ENCODE measurements at places on chromosomes 16 and 17.

DNA sequence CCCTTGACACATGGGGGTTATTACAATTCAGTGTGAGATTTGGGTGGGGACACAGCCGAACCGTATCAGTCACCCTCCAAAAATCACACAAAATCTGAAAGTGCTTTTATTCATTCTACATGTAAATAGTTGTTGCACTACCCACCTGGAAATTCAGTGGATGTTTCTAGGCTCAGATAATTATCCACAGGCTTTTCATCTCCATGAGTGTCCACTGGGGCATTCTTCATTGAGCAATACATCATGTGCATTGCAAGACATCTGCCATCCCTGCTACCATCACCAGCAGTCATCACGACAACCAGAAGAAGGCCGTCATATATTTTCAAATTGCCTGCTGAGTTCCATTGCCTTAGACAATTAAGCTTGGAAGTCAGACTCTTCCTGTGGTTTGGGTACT is 330.8 kb downstream of the WWOX start:
- DNase-seq, result no peak

- DNase-seq, result no peak
These were observed 187.9 kb upstream of the CHMP6 start for GRCh38 chr17:80803451-80804428.

- DNase-seq, result no peak
These were observed 145.3 kb downstream of the SPECC1 start for GRCh38 chr17:20154286-20155000.

DNA sequence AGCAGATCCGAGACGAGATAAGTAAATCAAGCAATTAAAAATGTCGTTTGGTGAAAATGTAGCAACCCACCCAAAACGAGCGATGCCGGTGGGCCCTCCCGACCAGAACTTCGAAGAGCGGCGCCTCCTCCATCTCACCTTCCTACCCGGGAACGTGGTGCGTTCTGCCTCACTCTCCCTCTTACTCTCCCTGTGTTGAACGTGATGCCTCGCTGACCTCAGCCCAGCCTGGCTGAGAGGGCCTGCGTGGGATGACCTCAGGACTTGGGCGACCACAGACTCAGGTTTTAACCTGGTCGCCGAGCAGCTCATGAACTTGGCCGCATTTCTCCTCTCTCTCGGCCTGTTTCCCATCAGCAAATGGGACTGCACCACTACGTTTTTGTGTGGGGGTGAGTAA is 69.7 kb upstream of the RPL38 start:
- no peak for DNase-seq

GRCh38 chr16:46822270-46822669 is 8.7 kb downstream of the C16orf87 start:
- DNase-seq, result no peak

DNA sequence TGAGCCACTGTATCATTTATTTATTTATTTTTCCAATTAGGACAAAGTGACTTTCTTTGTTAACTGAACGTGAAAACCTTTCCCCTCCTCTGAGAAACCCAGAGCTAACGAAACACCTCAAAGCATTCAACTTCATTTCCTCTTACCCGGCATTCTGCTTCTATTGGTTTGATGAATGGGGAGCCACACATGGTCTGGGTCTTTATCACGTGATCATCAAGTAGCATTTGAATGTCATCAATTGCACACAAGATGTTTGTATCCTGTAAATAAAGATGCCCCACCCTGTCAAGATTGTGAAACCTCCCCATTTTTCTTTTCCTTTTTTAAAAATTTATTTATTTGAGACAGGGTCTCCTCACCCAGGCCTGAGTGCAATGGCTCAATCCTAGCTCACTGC is 80.1 kb downstream of the DNAH3 start:
- no peak for DNase-seq

- no peak for DNase-seq
These were observed 53.8 kb downstream of the TBX4 start for GRCh38 chr17:61505846-61506627.

- no peak for DNase-seq
These were observed 5.2 kb downstream of the C17orf50 start for GRCh38 chr17:35765756-35766488.

DNA sequence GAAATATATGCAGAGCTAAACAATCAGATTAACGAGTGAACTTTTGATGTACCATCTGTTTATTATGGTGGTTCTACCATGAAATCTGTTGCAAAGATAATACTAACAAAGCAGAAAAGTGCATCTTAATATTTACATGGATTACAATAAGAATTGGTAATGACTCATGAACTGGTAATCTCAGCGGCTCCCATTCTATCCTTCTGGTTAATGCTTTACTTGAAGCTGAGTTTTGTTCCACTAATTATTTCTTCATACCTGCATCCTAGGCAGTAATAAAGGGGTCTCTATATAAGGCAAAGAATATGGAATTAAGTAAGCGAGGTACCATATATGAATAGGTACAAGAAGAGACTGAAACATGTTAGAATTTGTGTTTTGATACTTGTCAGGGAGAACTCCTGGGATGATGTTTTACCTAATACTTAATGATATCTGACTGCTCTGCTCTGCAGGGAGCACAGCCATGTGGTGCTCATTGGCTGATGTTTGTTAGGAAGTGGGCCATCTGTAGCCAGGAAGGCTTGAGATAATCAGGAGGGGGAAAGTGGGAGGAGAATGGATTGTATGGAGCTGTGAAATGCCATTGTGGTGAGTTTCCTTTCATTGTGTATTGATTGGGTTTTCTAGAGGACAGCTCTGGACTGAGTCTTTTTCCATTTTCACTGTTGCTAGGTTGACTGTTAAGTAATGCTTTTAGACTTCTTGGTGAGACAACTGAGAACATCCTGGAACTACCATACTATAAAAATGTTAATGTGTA is 52.6 kb downstream of the MAP2K6 start:
- no peak for DNase-seq

- no peak for DNase-seq
These were observed 32.7 kb downstream of the ADAMTS18 start for GRCh38 chr16:77402118-77402517.

GRCh38 chr17:19386051-19386929 is 700 bp downstream of the MFAP4 start:
- DNase-seq, result no peak

- no peak for DNase-seq
These were observed 35.7 kb downstream of the GNAO1 start for GRCh38 chr16:56226845-56227525.

- DNase-seq, result no peak
These were observed 30.5 kb downstream of the CUEDC1 start for GRCh38 chr17:57924677-57925076.

DNA sequence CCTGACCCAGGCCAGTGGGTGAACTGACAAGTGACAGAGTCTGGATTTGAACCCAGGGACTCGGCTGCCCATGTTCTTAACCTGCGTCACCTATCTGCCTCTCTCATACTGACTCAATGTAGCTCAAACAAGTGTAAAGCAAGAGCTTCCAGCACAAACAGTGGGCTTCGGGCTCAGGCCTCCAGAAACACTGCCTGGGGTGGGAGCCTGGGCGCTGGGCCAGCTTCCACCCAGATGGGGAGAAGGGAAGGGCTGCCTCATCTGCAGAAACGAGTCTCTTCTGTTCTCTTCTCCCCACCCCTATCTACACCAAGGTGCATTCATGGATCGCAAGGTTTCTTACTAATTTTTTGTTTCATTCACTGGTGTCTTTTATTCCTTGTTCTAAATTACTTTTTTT is 1.3 kb downstream of the CDRT4 start:
- DNase-seq, result no peak

GRCh38 chr16:60681043-60681442 is 1355.2 kb downstream of the CDH8 start:
- no peak for DNase-seq

GRCh38 chr17:78206298-78206697 is 7.8 kb upstream of the BIRC5 start:
- no peak for DNase-seq

DNA sequence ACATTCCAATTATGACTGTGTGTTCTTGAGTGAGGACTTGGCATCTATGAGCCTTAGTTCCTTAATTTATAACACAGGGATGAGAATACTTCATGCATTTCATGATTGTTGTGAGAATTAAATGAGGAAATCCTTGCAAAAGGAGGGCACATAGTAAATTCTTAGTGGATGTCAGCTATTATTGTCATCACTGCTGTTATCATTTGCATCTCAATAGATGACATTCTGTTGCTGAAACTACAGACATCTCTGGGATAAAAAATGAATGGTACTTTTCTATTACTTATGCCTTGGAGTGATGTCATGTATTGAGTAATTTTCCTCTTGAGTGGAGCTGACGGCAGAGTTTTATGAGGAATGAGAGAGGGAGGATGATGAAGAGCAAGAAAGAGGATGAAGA is 184.4 kb upstream of the CDH11 start:
- no peak for DNase-seq

GRCh38 chr17:51672065-51672464 is 411.7 kb downstream of the UTP18 start:
- DNase-seq, result no peak

- DNase-seq, result no peak
These were observed 3.4 kb upstream of the HOXB5 start for GRCh38 chr17:48596735-48597527.

GRCh38 chr17:38469875-38470274 is 41.6 kb downstream of the ARHGAP23 start:
- no peak for DNase-seq

Data from activated CD4-positive, alpha-beta T cell treated with anti-CD3 and anti-CD28 coated beads for 1 hour (primary cell).